ENCODE measurements at places on chromosomes 4 and X.

- peak; percentile 29 for DNase-seq
Measured at GRCh38 chrX:72126539-72127140, 5.1 kb downstream of the RTL5 start.

- no peak for DNase-seq
Measured at GRCh38 chr4:88802585-88803286, 105.1 kb upstream of the NAP1L5 start.

GRCh38 chr4:157564771-157565170 lies 344.2 kb downstream of the GRIA2 start:
- DNase-seq = no peak

- DNase-seq = no peak
Measured at GRCh38 chr4:48687313-48688051, 92.6 kb downstream of the FRYL start.

- DNase-seq = no peak
Measured at GRCh38 chr4:60723796-60724195, 476.3 kb upstream of the ADGRL3 start.

DNA sequence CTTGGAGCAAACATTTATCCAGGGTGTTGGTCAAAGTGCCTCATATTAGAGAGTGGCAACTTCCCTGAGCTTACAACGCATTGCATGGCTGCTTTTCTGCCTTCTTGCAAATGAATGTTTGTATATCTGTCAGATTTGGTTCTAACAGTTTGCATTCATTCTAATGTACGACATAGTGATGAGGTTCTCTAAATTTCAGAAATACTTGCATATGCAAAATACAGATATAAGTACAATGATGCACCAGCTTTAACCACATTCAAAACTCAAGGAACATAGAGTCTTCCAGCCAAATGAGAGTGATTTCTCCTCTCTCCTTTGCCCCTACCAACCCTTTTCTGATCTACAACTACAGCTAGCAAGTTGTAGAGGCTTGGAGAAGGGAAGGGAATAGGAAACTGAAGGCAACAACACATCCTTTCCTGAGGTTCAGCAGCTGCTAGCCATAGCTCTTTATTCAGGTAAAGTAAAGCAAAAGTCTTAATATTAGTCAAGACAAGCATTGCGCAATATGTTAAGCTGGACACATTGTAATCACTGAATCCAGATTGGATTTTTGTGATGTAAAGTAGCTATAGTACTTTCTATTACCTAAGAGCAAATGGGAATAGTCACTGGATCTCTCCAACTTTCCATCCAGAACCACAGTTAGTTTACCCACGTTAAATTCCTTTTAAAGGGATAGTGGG lies 6.3 kb downstream of the TKTL2 start:
- no peak for DNase-seq
